Left lung (tissue), 14 donors: ENCODE measurements at places on chromosomes 13 and 19.
A peak's percentile ranks its signal among the peaks of the same experiment; 100 is the strongest.

- peak; percentile 75 for DNase-seq
These were observed 15.7 kb downstream of the PNPLA6 start for GRCh38 chr19:7550987-7551761.

- peak; percentile 92 for DNase-seq
These were observed 26.3 kb upstream of the SIGLEC11 start for GRCh38 chr19:49987159-49987698.

DNA sequence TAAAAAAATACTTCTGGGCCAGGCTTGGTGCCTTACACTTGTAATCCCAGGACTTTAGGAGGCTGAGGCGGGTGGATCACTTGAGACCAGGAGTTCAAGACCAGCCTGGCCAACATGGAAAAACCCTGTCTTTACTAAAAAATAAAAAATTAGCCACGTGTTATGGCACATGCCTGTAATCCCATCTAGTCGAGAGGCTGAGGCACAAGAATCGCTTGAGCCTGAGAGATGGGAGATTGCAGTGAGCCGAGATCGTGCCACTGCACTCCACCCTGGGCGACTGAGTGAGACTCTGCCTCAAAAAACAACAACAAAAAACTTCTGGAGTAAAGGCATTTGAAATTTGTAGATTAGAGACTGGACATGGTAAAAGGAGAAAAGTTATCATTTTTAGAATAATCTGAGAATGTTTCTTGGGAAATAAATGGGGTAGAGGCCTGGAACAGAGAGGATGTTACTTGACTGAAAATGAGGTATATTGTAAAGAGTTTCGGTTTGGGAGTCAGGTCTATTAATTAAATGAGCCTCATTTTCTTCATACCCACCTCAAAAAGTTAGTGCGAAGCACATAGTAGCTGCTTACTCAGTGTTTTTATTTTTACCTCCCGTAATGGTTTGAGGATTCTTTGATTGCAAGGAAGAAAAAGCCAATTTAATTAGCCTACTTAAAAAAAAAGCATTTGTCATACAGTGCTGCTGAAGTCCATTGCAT is 2.6 kb downstream of the AKAP11 start:
- no peak for DNase-seq

- DNase-seq, result peak; percentile 94
These were observed 4.3 kb downstream of the CD37 start for GRCh38 chr19:49339301-49340068.

GRCh38 chr19:48895226-48895625 is 3.3 kb downstream of the TULP2 start:
- DNase-seq, result no peak

DNA sequence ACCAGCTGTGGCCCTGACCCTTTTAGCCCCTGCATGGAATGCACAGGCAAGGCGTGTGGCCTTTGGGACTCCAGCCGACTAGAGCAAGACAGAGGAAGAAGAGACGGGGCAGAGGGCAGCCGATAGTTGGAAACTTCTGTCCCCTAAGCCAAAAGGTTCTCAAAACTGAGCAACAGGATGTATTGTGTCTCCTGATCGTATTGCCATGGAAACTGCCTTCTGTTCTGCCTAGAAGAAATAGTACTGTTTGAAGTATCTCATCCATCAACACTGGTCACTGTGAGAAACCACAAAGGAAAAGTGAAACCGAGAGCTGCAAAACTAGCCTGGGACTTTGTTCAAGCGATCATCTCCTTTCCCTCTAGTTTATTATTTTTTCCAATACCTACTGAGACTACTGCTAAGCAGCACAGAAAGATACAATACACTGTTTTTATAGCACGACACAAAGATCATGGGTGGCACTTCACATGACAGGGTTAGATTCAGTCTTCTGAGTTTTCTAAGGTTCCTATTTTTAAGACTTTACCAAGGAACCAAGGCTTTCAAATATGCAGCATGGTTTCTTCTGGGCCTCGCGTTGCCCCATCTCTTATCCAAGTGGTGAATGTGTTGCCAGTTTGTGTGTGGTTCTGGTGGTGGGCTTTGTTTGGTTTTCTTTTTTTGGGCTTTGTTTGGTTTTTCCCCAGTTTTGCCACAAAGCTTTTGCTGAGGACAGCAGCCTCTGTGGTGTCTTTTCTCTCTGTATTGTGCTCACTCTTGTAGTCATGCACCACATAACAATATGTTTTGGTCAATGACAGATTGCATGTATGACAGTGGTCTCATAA is 49.3 kb upstream of the GPR183 start:
- no peak for DNase-seq

DNA sequence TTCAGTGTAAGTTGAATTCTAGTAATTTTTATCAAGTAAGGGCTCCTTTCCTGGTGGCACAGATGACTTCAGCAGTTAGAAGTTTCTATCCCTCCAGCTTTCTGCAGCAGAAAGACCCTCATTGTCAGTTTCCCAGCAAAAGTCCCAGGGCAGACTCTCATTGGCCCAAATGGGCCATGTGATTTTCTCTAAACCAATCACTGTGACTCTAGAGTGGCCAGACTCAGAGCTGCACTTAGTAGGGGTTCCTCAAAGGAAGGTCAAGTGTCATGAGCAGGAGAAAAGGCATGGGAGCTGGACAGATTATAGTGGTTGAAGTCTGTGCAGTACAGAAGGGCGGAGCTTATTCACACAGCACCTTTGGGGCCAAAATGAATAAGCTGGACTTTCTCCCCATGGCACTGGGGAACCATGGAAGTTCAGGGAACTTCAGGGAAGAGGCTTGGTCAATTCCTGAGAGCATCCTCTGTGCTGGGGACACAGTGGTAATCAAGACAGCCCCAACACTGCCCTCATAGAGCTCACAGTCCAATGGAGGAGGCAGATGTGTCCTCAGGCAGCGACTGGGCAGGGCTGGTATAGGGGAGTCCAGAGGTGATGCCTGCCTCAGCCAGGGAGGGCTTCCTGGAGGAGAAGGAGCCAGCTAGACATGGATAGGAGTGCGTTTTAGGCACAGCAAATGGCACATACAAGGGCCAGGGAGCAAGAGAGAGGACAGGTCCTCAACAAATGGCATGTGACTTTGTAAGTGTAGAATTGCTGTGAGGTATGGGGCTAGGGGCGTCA is 18.3 kb downstream of the CKM start:
- DNase-seq, result no peak

- no peak for DNase-seq
These were observed 15.8 kb downstream of the DGKH start for GRCh38 chr13:42064259-42064658.
